Aorta (tissue), 5 donors: ENCODE measurements at places on chromosomes 4 and X. TPM values are rescaled to one million over a fixed set of nuclear protein-coding genes. Genes with fewer than 3 reads are reported as not detected.

DCAF4L1 gene
- 0.48 TPM for total RNA-seq

DNA sequence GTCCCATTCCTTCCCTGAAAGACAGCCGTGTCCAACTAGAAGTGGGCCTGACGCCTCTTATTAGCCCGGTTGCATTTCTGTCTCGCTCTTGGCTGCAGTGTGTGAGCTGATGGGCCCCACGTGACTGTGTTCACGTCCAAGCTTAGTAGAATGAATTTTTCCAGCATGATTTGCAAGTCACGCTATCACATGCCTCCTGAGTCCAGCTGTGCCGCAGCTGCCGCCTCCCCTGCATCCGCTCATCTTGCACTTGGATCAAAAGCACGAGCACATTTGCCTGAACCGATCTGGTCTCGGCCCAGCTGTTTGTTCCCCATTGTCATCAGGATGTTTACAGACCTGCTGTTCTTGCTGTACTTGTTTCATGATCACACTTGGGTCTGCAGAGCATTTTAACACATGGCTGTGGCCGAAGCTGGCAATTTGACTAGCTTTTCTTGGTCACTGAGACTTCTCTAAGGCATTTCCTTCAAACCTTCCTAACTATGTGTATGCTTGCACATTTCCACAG lies 126.5 kb downstream of the KIT start:
- DNase-seq = peak; percentile 90

DNA sequence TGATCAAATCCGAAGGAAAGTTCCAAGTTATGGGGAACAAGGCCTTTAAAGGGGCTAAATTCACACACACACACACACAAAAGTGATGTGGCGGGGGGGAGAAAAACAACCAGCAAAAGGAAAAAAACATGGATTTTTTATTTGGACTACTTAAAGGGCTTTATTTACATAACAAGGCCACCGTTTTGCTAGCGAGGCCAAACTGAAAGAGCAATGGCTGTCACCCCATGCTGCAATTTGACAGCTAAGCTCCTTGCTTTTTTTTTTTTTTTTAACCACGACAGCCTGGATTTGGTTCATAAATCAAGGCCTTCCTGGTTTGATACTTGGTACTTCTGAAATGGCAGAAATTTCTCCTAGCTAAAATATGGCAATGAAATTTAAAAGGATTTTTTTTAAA lies 99.6 kb upstream of the PTCHD1 start:
- DNase-seq = no peak

DNA sequence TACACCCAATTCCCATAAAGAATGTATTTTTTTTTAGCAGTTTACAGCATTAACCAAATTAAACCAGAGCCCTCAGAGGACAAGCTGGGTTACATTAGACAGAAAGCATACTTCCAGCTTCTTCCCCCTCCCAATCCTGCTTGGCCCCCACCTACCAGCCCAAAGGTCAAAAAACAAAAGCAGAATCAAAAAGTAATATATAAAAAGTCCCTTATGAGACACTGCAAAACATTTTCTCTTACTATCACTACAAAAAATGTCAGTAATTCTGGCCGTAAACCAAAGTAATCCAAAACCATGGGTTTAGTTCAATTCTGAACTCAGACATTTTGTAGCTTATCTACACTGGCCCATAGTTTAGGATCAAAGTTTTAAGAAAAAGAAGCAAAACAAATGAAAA lies 38.0 kb downstream of the APBB2 start:
- DNase-seq = no peak

GRCh38 chrX:128458888-128459287 lies 406.7 kb upstream of the ACTRT1 start:
- DNase-seq = no peak

GRCh38 chr4:11470438-11471045 lies 41.8 kb upstream of the HS3ST1 start:
- no peak for DNase-seq

TLR1 gene
- 18.1 TPM for total RNA-seq

GRCh38 chrX:17738737-17739535 lies 1.6 kb downstream of the SCML1 start:
- no peak for DNase-seq
